Stimulated activated CD4-positive, alpha-beta T cell treated with anti-CD3 and anti-CD28 coated beads, Interleukin-1b, Interleukin-23, amount 100 ng/mL, for 24 hours (primary cell): ENCODE measurements at places on chromosomes 13 and 19.

DNA sequence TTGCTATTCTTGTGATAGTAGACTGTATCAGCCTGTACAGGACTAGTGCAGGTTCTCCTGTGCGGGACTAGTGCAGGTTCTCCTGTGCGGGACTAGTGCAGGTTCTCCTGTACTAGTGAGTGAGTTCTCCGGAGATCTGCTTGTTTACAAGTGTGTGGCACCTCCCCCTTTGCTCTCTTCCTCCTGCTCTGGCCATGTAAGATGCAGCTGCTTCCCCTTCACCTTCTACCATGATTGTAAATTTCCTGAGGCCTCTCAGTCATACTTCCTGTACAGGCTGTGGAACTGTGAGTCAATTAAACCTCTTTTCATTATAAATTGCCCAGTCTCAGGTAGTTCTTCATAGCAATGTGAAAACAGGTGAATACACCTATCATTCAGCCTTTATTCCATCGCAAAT lies 289.6 kb downstream of the TEX29 start:
- no peak for DNase-seq

DNA sequence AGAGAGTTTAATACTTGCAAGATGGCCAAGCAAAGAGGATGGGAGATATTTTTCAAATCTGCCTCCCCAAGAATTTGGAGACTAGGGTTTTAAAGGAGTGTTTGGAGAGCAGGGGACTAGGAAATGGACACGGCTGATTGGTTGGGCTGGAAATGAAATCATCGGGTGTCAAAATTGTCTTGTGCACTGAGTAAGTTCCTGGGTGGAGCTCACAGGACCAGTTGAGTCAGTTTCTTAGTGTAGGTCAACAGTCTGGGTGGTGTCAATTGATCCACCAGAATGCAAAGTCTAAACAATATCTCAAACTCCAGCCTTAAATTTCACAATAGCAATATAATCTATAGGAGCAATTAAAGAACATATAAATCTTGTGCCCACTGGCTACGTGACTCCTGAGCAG lies 23.0 kb upstream of the CEACAM4 start:
- DNase-seq: no peak

GRCh38 chr13:87244256-87244890 lies 426.8 kb upstream of the SLITRK5 start:
- DNase-seq: no peak

GRCh38 chr13:84616864-84617263 lies 734.6 kb upstream of the SLITRK1 start:
- DNase-seq: no peak

GRCh38 chr13:39406688-39407087 lies 196.3 kb downstream of the LHFPL6 start:
- no peak for DNase-seq

- no peak for DNase-seq
These were observed 26.8 kb upstream of the CXCL17 start for GRCh38 chr19:42469311-42470235.
